ENCODE measurements at places on chromosomes 11 and 22.

- DNase-seq = no peak
Observed at GRCh38 chr11:108926171-108926840, 261.4 kb downstream of the DDX10 start.

DNA sequence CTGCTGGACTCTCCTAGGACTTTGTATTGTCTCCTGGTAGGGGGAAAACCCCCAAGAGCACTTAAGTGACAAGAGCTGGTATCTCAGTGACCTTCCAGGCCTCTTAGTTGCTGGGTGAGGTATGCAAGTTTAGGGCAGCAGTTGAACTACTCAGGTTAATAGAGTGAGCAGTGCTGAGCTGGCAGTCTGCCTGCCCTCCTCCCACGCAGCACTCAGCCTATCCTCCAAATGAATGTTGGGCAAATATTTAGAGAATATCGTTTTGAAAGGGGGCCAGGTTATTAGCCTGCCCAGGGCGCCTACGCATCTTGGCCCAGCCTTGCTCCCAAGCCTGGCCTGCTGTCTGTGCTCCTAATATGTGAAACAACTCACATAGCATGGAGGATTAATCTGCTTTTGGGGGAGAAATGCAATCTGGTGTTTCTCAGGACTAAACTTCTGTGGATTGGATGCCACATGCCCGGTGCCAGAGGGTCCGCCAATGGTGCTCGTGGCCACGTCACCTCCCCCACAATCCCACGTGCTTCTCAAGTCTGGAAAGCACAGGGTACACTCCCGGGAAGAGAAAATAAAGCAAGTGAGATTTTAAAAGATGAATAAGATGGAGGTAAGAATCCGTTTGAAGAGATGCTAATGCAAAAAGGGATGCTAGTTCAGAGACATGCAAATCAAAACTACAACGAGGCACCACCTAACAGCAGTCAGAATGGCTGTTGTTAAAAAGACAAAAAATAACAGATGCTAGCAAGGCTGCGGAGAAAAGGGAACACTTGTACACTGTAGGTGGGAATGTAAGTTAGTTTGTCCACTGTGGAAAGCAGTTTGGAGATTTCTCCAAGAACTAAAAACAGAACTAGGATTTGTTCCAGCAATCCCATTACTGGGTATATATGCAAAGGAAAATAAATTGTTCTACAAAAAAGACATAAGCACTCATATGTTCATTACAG lies 67.7 kb downstream of the SPON1 start:
- no peak for DNase-seq

- no peak for DNase-seq
Observed at GRCh38 chr22:37634417-37634924, 5.0 kb upstream of the SH3BP1 start.

GRCh38 chr11:127075758-127076157 lies 75.2 kb upstream of the KIRREL3 start:
- no peak for DNase-seq

- DNase-seq = no peak
Observed at GRCh38 chr22:39360242-39360641, 10.5 kb downstream of the SYNGR1 start.

DNA sequence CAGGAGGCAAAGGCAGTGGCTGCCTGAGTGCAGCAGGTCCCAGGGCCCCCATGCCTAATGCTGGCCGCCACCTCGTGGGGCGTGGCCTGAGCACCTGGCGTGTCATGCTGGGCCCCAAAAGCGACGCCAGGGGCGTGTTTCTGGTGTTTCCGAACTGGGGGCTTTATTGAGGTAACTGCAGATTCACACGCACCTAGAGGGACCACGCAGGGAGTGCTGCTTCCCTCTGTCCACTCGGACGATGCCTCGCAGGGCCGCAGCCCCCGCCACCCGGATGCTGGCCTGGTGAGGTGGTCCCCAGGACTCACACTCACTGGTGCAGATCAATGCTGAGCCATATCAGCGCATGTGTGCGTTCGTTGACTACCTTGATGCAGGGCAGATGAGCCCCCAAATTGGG lies 736.2 kb downstream of the BRD1 start:
- DNase-seq = no peak

DNA sequence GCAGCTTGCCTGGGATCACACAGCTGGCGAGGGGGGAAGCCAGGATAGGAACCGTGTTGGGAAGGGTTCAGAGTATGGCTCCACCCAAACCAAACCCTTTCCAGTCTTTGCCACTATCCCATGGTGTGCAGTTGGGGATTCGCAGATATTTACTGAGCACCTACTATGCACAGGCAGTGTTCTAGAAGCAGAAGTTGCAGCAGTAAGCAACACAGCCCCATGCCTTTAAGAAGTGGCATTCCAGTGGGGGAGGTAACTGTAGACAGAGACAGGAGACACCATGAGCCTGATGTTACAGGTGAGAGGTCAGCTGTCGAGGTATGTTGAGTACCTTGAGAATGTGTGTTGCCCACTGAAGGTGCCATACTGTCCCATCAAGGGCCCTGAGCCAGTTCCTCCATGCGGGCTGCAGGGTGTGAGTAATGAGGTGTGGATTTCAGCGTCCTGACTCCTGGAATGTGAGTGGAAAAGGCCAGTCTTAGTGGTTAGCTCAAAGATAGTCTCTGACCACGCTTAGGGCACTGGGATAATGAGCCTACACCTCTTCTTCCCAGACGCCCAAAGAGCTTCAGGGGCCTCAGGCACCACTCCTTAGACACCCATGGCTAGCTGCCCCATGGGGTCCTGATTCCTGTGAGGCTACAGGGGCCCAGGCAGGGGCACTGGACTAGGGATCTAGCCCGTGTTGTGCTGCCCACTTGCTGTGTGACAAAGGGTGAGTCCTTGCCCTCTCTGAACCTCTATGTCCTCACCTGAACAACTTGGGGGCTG lies 71.8 kb upstream of the TP53I11 start:
- no peak for DNase-seq

DNA sequence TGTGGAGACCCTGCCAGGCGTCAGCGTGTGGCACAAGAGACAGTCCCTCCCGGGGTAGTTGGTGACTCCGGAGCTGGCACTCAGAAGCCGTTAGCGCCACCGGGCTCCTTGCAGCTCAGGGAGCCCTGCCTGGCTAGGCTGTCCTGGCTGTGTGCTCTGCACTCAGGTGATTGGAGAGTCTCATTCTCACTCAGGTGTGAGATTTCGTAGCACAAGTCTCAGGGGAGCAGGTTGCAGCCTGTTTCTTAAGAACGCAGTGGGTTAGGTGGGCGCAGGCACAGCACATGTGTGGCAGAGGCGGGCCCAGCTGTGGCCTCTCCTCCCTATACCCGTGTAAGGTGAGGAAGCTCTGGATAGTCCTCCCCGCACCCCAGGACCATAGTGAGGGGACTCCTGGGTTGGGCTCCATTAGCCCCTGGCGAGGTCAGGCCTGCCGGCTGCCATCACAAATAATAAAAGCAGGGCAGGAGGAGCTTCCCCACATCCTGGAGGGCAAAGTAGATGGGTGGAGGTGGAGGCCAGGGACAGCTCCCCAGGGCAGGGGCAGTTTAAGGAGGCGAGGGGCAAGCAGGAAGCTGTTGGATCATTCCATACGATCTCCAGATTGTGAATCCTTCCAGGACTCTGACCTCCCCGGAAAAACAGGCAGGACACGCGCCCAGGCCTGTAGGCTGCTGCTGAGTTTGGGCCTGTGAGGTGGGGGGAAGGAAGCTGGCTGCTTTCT lies 39.4 kb downstream of the SBF1 start:
- no peak for DNase-seq

- DNase-seq = no peak
Observed at GRCh38 chr22:43433451-43434274, 21.8 kb downstream of the MPPED1 start.

DNA sequence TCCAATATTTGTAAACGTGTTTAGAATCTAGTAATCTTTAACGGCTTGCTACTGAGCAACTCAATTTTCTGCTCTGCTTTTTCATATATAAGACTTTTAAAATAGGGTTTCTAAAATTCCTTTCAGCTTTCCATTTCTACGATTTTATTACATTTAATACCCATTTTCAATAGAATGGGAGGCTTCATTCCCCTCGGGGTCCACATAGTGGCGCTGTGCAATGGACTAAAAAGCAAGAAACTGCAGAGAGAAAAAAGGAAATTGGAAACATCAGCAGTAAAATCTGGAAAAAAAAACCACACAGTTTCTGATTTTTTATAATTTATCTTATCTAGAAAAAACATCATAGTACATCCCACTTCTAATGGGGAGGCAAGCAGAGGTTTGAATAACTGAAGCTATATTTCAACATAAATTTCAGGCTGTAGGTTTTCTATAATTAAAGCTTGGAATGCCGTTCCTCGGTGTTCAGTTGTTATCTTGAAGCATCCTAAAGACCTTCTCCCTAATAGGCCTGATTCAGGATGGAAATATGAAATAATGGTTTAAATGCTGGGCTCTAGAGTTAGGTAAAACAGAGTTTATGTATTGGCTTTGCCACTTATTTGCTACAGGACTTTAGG lies 18.7 kb upstream of the JHY start:
- peak; percentile 40 for DNase-seq

- peak; percentile 58 for DNase-seq
Observed at GRCh38 chr11:14357881-14358728, 878 bp downstream of the RRAS2 start.

DNA sequence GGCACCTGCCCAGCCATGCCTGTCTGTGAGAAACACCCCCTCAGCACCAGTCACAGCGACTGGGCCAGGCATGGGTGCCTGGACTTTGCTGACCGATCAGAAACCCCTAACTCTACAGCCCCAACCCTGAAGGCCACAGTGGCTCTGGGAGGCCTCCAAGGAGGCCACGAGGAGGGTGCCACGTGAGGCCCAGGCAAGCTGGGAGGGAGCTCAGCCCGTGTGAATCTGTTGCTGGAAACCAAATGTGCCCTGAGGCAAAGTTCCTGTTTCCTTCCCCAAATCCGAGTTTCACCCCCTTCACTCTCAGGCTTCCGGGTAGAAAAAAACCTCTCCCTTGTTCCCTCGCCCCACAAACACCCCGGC lies 1.3 kb downstream of the UNC93B1 start:
- no peak for DNase-seq

DNA sequence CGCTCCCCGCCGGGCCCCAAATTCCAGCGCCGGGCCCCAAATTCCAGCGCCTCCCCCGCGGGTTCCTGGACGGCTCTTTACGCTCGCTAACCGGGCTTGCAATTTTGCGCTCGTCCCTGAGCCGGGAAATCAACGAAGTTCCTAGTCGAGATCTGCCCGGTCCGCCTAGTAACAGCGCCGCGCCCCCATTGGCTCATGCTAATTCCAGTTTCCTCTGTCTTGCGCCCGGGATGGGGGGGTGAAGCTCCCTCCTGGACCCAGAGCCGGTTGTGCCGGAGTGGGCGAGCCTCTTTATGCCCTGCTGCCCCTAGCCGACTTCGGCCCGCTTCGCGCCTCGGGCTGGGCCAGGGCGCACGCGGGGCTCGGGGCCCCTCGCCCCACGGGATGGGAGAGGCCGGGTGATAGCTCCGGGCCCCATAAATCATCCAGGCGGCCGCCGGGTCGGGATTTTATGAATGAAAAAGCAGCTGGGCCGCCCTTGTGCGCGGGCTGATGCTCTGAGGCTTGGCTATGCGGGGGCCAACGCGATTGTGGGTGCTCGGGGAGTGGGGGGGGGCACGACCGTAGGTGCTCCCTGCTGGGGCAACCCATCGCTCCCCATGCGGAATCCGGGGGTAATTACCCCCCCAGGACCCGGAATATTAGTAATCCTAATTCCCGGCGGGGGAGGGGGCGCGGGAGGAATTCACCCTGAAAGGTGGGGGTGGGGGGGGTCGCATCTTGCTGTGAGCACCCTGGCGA lies 1.8 kb upstream of the CCND1 start:
- DNase-seq = peak; percentile 95

DNA sequence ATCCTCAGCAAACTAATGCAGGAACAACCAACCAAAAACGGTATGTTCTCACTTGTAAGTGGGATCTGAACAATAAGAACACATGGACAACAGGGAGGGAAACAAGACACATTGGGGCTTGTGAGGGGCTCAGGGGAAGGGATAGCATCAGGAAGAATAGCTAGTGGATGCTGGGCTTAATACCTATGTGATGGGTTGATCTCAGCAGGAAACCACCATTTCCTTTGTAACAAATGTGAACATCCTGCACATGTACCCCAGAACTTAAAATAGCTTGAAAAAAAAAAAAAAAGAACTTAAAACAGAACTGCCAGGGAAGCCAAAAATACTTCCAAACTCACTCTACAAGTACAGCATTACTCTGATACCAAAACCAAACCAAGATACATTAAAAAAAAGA lies 33.8 kb downstream of the CASP4 start:
- no peak for DNase-seq

- no peak for DNase-seq
Observed at GRCh38 chr22:19042285-19043120, 79.7 kb downstream of the DGCR2 start.
